ENCODE measurements at places on chromosomes 12 and 14.

DNA sequence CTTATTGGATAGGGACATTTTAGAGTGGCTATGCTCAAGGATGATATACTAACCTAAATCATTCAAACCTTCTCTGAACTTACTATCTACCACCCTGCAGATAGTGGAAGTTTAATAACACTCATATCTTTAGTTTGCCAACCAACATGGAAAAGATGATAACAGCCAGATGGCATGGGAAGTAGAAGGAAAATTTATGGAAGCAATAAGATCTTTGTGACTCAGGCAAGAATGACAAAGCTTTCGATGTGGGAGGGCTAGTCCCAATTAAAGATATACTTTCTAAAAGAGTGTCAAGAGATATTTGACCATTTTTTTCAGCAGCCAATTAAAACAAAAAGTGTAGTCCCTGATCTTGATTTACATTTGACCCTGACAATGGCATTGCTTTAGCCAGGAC is 631.7 kb downstream of the RPS29 start:
- DNase-seq = no peak

GRCh38 chr14:101929946-101930345 is 34.4 kb upstream of the DYNC1H1 start:
- DNase-seq = no peak

GRCh38 chr14:20551606-20552005 is 9.2 kb downstream of the RNASE9 start:
- no peak for DNase-seq

DNA sequence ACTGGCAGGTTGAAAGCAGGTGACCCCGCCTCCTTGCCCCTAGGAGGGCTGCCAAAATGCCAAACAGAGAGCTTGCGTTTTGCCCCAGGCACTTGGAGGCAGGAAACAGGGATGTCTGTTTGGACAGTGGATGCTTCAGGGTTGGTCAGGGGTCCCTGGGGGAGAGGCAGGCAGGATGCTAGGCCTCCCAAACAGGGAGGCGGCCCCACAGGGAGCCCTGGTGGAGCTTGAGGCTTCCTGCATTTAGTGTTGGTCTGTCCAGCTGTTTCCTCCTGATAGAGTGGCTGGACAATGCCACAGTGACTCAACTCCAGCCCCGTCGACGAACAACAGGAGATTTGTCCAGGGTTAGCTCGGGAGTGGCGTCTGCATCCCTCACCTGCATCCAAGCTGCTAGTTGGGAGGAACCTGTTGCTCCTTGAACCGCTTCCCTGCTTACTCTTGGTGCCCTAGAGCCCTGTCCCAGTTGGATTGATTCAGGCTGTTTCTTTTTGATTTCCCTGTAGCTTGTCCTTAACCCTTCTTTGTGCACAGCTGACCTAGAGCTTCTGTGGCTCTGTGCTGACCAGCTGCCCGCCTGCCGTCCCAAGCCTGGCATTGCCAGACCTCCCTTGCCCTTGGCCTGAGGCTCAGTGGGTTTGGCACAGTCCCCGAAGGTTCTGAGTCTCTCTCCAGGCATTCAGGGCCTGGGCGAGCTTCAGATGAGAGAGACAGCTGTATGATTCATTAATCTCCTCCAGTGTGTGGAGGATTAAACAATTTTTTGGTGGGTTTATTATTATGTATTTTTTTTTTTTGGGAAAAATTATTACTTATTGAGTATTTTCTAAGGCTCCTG is 45.9 kb downstream of the TSPAN9 start:
- DNase-seq = no peak

DNA sequence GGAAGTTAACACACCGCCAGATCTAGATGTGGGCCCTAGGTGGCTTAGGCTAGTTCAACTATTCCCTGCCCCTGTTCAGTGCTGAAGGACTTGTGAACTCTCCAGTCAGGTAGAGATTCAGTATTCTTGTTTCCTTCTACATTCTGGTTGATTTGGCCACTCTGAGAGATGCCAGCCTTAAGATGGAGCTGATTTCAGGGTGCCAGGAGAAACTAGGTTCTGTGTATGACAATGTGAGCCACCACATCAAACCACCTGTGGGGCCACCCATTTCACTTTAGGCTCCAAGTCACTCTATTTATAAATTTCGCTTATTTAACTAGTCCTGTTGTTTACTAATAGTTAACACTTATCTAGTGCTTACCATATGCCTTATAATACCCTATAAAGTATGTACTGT is 26.0 kb downstream of the FRMD6 start:
- DNase-seq = no peak

GRCh38 chr12:109711596-109712461 is 1.8 kb upstream of the FAM222A start:
- DNase-seq = no peak

DNA sequence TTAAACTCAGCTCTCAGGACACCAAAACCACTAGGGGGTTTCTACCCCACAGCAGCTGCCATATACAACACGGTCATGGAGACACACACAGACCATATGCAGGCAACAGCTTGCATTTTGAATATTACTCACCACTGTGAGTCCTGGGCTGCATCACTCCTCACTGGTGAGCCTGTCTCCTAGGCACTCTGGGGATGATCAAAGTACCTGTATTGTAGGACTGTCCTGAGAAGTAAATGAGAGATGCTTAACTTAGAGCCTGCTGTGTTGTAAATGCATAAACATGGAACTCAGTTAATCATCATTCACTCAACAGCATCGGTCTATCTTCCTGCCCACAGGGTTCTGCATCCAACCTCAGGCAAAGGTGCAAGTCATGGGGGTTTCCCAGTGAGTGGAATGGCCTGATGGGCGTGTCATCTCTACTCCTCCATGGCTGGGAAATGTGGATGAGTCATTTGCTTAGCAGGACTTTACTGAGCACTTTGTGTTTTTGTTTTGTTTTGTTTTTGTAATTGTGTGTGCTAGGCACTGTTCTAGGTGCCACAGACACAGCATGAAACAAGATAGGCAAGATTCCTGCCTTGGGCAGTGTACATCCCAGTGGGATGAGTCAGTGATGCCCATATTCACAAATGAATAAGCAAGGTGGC is 1141.2 kb upstream of the TMEM132C start:
- no peak for DNase-seq

DNA sequence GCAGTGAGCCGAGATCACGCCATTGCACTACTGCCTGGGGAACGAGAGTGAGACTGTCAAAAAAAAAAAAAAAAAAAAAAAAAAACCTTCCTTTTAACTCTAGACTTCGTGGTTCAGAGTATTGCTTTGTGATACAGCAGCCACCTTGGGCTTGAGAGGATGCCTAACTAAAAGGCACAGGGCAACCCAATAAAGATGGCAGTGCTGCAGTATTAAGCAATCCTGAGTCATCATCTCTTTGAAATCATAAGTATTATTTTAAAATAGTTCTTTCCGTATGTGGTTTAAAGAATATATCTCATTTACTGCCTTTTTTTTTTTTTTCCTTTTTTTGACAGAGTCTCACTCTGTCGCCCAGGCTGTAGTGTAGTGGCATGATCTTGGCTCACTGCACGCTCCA is 116.1 kb downstream of the PLEKHA5 start:
- no peak for DNase-seq

DNA sequence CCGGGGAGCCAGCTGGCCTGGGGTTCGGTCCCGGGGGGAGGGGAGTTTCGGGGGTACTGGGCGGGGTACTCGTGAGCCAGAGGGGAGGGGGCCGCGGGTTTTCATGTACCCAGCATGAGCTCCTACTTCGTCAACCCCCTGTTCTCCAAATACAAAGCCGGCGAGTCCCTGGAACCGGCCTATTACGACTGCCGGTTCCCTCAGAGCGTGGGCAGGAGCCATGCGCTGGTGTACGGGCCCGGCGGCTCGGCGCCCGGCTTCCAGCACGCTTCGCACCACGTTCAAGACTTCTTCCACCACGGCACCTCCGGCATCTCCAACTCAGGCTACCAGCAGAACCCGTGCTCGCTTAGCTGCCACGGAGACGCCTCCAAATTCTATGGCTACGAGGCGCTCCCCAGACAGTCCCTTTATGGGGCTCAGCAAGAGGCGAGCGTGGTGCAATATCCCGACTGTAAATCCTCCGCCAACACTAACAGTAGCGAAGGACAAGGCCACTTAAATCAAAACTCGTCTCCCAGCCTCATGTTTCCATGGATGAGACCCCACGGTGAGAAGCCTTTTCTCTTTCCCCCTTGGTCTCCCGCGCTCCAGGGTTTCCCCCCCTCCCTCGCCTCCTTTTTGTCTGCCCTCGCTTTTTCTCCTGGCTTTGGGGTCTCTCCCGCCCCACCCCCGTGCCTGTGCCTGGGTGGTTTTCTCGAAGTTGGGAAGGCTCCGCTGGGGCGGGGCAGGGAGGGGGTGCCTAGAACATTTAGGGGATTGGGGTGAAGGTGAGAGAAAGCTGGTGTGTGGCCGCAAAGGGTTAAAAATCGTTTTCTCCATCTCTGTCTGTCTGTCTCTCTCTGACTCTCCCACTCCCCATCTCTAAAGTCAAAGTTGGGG is 627 bp downstream of the HOXC8 start:
- no peak for DNase-seq

DNA sequence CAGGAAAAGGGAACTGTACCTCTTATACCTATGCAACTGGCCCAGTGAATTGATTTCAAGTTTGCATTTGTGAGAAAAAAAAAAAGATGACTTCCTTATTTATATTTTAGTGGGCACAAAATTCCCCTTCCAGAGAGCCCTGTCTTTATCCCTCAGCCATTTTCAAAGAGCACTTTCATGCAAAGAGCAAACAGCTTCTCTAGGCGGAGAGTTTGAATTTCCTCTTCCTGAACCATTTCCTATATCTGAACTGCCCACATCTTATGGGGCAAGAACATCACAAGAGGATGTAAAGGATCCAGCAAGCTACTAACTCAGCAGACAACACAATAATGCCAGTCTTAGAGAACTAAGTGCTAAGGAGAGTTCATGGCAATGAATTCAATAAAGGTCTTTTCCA is 22.3 kb upstream of the PLXNC1 start:
- no peak for DNase-seq

- DNase-seq = no peak
Observed at GRCh38 chr12:57148469-57149244, 1.2 kb upstream of the LRP1-AS start.

DNA sequence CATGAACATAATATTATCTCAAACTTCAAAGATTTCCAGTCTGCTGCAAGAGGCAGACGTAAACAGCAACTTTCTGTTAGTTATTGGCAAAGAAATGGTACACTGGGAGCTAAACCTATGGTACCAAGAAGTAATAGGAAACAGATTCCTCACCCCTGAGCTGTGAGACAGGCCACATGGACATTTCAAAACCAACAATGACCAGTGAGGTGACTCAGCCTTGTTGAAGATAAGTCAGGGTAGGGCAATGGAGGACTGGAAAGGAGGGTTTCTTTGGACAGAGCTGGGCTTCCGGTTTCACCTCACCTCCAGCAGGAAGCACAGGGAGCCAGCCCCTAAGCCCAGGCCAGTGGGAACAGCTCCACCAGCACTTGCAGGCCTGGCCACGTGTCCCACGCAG is 1320.5 kb downstream of the AACS start:
- DNase-seq = no peak

GRCh38 chr14:54503486-54503885 is 6.2 kb upstream of the CGRRF1 start:
- no peak for DNase-seq

Data from cortex of kidney (tissue), 1 donor.